ENCODE measurements at places on chromosomes 11 and 22.
A peak's percentile ranks its signal among the peaks of the same experiment; 100 is the strongest.

DNA sequence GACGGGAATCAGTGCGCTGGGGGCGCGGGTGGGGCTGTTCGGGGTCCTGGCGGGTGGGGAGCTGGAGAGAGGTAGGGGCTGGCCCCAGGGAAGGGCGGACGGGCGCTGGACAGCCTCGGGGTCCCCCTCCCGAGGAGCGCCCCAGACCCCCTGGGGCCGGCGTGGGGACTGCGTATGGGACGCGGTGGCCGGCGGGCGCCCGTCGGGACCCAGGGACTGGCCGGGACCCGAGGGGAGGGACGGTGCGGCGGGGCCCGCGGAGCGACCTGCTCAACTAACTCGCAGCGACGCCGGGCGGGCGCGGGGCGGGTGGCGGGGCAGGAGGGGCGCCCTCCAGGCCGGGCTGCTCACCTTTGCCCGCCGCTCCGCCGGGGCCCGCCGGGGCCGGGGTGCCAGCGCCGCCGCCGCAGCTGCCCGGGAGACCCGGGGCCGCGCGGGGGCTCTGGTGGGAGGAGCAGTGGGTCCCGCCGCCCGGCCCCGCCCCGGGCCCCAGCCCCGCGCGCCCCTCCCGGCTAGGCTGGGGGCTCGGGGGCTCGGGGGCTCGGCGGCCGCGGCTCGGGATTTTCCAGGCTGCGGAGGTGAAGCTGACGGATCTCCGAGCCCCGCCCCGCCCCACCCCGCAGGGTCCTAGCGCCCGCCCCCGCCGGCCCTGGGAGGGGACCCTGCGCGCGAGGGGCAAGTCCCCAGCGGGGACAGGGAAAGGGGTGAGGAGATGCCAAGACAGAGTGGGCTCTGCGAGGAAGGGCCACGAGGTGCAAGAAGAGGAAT, 12.3 kb downstream of the STARD10 start:
- peak; percentile 40 for DNase-seq

GRCh38 chr11:100680070-100680469, 7.0 kb upstream of the ARHGAP42 start:
- DNase-seq, result no peak

GRCh38 chr11:126162306-126163030, 49.0 kb downstream of the RPUSD4 start:
- DNase-seq, result no peak

- DNase-seq, result no peak
These were observed 60.6 kb upstream of the RASD2 start for GRCh38 chr22:35479985-35480550.

DNA sequence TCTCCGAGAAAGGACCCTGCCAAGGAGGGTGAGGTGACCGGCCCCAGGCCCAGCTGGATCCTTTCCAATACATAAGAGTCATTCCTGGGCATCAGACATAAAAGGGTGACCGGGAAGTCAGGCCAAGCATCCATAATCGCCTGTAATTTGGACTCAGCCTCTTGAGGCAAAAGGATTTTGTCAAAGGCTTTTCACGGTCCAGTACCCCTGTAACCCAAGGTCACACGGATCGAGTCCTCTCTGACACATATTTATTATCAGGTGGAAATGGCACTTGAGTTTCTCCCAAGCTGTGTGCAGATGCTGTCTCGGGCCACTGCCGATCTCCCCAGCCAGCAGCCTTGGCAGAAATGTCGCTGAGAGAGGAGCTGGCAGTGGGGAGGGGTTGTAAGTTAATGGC, 556.5 kb downstream of the MN1 start:
- DNase-seq, result no peak

DNA sequence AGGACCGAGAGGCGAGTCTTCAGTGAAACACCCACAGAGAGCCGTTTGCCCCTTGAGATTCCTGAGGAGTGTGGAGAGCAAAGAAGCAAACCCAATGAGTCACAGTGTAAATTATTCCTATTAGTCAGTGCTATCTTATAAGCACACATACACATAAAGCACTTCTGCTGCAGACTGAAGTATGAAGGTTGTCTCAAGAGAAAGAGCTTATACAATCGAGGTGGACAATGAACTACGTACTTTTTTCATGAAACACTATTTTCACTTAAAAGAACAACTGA, 37.3 kb downstream of the GALNT18 start:
- peak; percentile 99 for DNase-seq

All from epithelial cell of esophagus (primary cell).